Dorsolateral prefrontal cortex (tissue), 122 donors: ENCODE measurements at places on chromosomes 16 and 17.
A peak's percentile ranks its signal among the peaks of the same experiment; 100 is the strongest.

GRCh38 chr16:87291944-87292343 is 25.2 kb downstream of the C16orf95 start:
- no peak for DNase-seq

DNA sequence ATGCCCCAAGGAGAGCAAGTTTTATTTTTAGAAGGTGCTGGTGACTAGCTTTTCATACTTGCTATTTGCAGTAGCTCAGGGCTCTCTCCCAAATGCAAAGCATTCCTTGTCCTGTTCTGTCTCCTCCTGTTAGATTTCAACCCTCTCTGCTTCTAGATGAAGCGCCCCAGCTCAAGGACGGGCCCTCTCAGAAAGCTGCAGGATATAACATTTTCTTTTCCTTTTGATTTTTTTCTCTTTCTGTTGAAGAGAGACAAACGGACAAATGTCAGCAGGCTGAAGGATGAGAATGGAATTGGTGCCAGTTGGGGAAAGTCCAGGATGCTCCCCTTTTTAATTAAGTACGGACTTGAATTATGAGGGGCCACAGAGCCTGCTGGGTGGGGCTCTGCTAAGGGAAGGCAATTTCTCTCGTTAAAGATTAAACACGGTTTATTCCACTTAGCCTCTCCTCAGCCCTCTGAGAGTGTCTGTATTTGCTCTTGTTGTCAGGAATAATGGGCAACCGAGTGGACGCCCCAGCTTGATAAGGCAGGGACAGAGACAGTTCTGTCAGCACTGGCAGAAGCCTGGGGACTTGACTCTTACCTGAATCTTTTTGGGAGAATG is 6.2 kb upstream of the ETV4 start:
- DNase-seq, result no peak

GRCh38 chr17:75240394-75241142 is 20.8 kb downstream of the GGA3 start:
- DNase-seq, result no peak

GRCh38 chr17:14014657-14015056 is 54.6 kb upstream of the COX10 start:
- DNase-seq, result no peak

GRCh38 chr17:16005636-16006035 is 6.0 kb downstream of the TTC19 start:
- DNase-seq, result no peak

GRCh38 chr16:66587881-66588600 is 8.8 kb downstream of the CMTM2 start:
- DNase-seq, result no peak

DNA sequence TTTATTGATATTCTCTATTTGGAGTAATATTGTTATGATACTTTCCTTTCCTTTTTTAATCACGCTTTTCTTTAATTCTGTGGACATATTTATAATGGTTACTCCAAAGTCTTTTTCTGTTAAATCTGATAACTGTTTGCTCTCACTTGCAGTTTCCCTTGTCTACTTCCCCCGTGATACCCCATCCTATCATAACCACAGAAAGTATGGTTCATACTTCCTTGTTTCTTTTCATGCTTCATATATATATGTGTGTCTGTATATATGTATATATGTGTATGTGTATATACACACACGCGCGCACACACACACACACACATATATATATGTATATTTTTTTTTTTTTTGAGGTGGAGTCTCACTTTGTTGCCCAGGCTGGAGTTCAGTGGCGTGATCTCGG is 23.5 kb downstream of the SPECC1 start:
- no peak for DNase-seq

- DNase-seq, result no peak
Measured at GRCh38 chr17:29345066-29345465, 45.1 kb upstream of the TAOK1 start.

DNA sequence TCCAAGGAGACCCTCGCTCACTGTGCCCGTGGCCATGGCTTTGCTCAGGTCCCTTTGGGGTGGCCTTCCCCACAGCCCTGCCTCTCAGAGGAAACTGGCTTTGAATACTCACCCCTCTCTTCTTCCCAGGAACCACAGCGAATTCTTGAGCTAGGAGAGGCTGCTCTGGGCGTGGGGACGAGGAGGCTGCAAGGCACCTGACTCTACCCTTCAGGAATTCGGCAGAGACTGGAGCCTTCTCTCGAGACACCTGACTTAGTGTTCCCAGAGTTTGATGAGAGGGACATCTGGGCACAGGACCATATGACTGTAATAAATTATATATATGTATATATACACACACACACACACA is 6.2 kb downstream of the LLGL2 start:
- no peak for DNase-seq

DNA sequence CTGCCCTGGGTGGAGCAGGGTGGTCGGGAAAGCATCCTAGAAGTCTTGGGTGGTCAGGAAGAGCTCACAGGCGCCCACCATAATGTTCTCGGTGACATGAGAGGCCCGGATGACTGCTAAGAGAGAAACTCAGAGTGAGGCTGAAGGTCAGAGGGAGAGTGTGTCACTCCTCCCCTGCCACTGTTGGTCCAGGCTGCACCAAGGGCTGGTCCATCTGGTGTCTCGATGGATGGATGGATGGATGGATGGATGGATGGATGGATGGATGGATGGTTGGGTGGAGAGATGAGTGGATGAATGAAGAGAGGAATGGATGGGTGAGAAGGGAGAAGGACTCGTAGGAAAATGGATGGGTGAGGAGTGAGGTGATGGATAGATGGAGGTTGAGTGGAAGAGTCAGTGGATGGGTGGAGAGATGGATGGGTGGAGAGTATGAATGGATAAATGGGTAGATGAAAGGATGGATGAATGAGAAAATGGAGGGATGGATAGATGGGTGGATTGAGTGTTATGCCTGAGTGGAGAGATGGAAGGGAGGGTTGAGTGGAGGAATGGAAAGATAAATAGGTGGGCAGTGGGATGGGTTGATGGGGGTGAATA is 43.0 kb downstream of the BEAN1 start:
- no peak for DNase-seq

GRCh38 chr17:82295472-82295814 is 21.9 kb upstream of the CSNK1D start:
- DNase-seq, result no peak

DNA sequence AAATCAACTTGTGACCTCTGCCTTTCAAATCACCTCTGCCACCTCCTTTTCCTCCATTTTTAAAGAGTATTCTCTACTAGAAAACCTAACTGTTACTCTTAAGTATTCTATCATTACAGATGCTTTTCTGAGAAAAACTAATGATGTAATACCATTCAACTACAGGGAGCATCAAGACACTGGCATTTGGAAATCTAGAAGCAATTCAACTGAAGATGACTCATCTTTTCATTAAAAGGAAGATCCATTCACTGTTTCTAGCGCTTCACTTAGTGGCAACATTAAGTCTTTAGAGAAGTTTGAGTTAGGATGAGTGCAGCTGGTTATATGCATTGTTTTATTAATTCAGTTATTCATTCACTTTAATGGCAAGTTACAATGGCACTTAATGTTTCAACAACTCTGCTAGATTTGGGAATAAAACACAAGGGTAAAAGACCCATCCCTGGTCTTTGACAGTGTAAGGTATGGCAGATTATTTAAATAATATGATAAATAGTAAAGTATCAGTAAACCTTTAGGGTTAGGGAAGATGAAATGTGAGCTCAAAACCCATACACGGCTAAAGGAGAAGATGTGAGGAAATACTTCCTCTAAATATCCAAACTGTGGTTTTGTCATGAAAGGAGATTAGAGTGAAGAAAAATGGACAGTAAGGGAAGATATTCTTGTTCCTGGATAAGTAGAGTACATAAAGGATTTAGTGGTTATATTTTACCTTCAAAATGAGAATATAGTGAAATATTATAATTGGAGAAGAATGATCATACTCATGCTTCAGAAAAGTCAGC is 61.7 kb downstream of the KCNJ2 start:
- DNase-seq, result no peak

- DNase-seq, result no peak
Measured at GRCh38 chr16:85174871-85175723, 62.8 kb upstream of the CIBAR2 start.

DNA sequence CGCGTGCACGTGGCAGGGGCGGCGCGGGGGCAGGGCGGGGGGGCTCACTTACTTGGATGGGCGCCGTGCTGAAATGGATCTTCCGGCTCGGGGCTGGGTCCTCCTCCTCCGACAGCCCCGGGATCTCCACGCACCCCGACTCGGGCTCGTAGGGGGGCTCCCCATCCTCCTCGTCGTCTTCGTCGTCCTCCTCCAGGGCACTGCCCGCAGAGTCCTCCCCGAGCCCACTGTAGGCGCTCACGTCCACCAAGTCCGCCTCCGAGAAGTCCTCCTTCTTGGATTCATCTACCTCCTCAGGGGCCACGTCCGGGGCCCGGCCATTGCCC is 1.4 kb downstream of the PPP1R9B start:
- no peak for DNase-seq

GRCh38 chr17:80124351-80124981 is 22.5 kb downstream of the EIF4A3 start:
- no peak for DNase-seq

- DNase-seq, result no peak
Measured at GRCh38 chr17:7014995-7015958, 2.9 kb downstream of the RNASEK start.

GRCh38 chr17:79515646-79516571 is 94.9 kb downstream of the RBFOX3 start:
- no peak for DNase-seq

DNA sequence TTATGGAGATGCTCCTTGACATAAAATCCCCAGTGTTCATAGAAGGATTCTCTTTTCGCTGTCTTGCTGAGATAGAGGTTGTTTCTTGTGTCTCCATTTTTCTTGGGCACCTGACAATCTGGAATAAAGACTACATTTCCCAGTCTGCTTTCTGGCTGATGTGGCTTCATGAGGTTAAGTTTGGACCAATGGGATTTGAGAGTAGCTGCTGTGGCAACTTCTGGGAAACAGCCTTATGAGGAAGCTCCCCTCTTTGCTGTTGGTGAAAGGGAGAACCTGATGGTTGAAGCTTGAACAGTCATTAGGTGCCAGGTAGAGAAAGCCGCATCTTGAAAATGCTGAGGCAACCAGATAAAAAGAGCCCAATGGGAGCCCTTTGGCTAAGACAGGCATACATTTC is 24.4 kb downstream of the HS3ST4 start:
- no peak for DNase-seq

GRCh38 chr17:77451245-77451893 is 310.6 kb downstream of the SEC14L1 start:
- DNase-seq, result peak; percentile 82

GRCh38 chr17:78263063-78263735 is 31.8 kb downstream of the TMEM235 start:
- no peak for DNase-seq

- DNase-seq, result no peak
Measured at GRCh38 chr16:73206151-73206707, 158.3 kb upstream of the ZFHX3 start.

DNA sequence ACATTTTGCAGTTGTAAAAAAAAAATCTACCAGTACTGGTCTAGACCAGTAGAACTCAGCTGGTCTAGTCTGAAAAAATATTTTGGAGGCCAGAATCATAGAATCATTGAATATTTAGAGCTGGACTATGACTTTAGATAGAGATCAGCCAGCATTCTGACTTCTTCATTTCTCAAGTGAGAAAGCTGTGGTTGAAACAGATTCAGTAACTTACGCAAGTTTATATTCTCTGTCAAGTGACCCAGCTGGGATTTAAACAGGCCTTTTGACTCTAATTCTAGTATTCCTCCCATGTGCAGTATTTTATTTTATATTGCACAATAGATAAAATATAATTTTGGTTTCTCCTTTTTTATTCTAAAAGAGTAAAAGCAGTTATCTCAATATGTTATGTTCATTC is 4.9 kb downstream of the TNRC6A start:
- no peak for DNase-seq

- DNase-seq, result no peak
Measured at GRCh38 chr17:43597624-43598356, 51.6 kb upstream of the ETV4 start.

DNA sequence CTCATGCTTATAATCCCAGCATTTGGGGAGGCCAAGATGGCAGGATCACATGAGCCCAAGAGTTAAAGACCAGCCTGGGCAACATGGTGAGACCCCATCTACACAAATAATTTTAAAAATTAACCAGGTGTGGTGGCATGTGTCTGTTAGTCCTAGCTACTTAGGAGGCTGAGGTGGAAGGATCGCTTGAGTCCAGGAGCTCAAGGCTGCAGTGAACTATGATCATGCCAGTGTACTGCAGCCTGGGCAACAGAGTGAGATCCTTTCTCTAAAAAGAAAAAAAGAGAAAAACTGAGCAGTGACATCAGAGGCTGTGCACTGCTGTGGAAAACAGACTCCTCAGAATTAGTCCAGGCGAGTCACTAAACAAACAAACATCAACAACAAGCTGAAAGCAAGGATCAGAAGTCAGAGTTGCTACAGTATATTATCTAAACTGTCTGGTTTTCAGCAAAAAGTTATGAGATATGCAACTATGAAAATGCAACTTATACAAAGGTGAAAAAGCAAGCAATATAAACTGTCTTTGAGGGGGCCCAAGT is 39.3 kb downstream of the CBFB start:
- DNase-seq, result no peak

DNA sequence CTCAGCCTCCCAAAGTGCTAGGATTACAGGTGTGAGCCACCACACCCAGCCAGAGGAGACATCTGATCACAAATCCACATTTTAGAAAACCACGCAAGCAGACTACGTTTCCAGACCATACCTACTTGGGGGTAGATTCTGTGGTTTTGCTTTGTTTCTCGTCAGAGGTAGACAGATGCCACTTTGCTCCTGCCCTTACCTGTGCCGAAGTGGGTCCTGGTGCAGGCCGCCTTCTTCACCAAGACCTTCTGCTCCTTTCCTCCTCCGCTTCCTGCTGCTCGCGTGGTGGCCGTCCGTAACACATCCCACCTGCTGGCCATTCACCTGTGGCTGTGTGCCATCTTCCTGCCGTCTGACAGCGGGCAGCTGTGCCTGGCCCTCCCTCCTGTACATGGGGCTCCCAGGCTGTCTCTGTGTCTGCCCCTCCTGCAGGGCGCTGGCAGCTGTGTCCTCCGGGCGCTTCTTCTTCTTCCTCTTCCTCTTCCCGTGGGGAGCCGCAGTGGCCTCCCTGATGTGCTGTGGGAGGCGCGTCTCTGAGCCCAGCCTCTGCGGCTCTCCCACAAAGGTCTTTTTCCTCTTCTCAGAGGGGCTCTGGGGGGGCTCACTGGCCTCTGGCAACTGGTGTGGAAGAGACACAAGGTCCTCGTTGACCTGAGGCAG is 21.2 kb upstream of the CYTH1 start:
- DNase-seq, result no peak
